Stimulated activated CD4-positive, alpha-beta T cell treated with anti-CD3 and anti-CD28 coated beads, Interleukin-15, amount 100 ng/mL, for 1 hour (primary cell): ENCODE measurements at places on chromosomes 7 and 10.

DNA sequence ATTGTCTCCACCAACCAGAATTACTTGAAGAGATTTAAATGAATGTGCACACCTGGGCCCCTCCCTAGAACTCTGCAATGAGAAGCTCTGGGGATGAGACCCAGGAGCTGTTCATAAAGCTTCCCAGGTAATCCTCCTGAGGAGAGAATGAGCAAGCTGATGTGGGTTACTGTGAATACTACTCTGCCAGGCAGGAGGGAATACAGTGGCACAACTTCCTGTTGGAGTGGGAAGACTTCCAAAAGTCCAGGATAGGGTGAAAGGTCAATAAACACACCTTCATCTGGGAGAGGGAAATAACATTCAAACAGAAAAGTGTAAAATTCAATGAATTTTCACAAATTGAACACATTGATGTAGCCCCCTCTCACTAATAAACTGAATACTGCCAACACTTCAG lies 351.4 kb downstream of the ABCA13 start:
- DNase-seq: no peak

DNA sequence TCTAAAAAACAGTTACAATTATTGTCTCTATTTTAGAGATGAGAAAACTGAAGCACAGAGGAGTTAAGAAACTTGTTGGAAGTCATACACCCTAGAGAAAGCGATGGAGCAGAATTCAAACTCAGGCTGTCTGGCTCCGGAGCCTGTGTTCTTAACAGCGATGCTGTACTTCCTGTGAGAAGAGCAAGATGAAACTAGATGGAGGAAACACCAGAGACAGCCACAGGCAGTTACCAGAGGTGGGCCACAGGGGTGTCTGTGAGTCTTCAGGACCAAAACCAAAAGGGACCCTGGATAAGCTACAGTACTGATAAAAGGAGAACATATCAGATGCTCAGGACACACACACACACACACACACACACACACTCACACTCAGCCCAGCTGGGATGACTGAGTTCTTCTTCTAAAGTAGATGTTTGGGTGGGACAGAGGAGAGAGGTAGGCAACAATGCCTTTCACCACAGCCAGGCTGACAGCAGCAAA lies 289.2 kb downstream of the FZD1 start:
- DNase-seq: no peak

DNA sequence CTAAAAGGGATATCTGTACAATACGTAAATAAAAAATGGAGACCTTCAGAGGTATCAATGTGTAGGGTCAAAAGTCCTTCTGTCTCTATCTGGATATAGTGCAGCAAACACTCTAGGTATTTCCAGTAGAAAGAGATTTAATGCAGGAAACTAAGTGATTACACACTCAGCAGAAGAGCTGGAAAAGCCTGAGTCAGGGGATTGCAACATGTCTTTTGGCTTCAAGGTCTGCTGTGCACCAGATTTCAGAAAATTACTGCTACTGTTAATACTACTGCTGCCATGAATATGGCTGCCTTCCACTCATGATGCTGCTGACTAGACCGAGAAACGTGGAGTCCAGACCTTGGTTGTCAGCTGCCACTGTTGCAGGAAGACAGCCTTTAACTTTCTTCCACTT lies 94.9 kb upstream of the DLX6 start:
- DNase-seq: no peak

GRCh38 chr10:85212526-85212925 lies 884.1 kb downstream of the CCSER2 start:
- DNase-seq: no peak

- DNase-seq: no peak
Measured at GRCh38 chr7:17915796-17916195, 24.5 kb downstream of the SNX13 start.

DNA sequence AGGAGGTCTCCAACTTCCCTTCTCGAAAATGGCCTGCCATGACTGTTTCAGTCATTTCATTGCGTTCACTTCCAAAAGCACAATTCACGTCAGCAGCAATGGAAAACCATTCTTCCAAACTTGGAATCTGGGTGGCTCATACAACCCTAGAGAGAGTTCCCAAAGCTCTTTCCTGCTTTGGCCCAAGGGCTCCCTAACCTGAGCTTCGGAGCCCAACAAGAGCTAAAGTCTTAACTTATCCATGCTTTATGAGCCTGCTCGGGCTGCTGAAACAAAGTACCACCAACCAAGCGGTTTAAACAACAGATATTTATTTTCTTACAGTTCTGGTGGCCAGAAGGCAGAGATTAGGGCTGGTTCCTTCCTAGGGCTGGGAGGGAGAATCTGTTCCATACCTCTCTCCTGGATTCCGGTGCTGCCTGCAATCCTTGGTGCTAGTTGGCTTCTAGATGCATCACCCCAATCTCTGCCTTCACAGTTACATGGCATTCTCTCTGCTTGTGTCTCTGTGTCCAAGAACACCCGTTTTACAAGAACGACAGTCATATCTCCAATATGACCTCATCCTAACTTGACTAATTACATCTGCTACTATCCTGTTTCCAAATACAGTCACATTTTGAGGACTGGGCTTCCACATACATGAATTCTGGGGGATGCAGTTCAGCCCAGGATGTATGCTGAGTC lies 33.5 kb downstream of the CAMK2B start:
- no peak for DNase-seq

GRCh38 chr10:63208986-63209385 lies 75.9 kb downstream of the NRBF2 start:
- no peak for DNase-seq

DNA sequence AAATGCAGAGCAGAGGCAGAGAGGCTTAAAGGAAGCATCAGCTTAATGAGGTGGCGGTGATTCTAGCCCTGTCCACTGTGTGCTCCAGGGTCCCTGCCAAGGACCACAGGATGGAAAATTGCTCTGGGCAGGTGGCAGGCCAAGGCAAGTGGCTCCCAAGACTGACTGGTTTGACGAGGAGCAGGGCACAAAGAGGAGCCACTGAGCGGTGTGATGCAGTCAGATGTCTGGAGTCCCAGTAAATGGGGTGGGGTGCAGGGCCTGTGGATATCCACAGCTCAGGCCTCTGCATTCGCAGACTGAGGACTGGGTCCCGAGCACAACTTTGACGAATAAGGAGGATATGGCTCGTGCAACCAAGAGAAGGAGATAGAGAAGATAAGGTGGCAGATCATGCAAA lies 385.6 kb downstream of the PLXNA4 start:
- no peak for DNase-seq

GRCh38 chr7:112970771-112971170 lies 115.9 kb downstream of the GPR85 start:
- no peak for DNase-seq

GRCh38 chr7:47803846-47804245 lies 144.4 kb downstream of the PKD1L1 start:
- DNase-seq: no peak
